ENCODE measurements at places on chromosomes 3 and 15. TPM values are rescaled to one million over a fixed set of nuclear protein-coding genes. Genes with fewer than 3 reads are reported as not detected.

- no peaks in the 10 kb centered on the region for H3K36me3 ChIP-seq
- no peak overlapping the region for H3K4me3 ChIP-seq
- H3K27me3 ChIP-seq, result no peaks in the 10 kb centered on the region
- no peak for DNase-seq
Measured at GRCh38 chr15:68528626-68529290, 50.0 kb upstream of the CORO2B start.

DNA sequence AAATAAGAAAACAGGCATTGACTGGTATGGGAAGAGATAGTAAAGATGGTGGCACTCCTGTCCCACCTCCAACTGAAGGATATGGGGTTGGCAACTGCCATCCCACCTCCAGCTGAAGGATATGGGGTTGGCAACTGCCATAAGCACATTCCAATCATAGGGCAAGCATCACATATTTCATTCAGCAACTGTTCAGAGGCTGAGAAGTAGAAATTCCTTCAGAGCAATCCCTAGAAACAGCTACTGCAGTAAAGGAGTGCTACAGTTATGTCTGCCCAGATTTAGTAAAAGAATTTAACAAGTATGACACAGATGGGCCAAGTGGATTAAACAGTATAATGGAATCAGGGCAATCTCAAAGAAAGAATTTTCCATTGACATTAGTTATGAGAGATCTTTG, 156.8 kb downstream of the IMPG2 start:
- DNase-seq, result no peak
- no peak overlapping the region for H3K27ac ChIP-seq
- H3K4me1 ChIP-seq, result no peaks in the 10 kb centered on the region
- no peaks in the 10 kb centered on the region for H3K36me3 ChIP-seq

DNA sequence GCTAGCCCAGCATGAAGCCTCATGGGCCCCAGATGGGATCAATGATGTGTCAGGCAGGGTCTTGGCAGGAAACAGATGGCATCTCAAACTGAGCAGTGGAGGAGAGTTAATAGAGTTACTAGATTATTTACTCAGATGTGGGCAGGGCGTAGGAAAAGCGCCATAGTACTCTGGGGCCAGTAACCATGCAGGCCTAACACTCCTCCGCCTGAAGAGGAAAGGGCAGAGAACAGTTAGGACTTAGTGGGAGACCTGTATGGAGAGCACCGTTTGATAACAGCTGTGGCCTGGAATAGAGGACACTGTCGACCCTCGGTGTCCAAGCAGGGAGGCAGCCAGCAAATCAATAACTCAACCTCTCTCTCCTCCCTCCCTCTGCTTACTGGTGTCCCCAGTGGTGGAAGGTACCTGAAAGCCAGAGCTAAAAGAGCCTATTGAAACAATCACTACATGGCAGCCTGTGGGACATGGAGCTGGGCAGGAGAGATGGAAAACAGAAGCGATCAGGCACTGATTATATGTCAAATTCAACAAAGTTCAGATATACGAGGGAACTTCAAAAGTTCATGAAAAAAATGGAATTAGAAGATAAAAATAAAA, 111.4 kb upstream of the CCNL1 start:
- no peaks in the 10 kb centered on the region for H3K4me1 ChIP-seq
- H3K27ac ChIP-seq, result no peak overlapping the region
- DNase-seq, result no peak
- H3K36me3 ChIP-seq, result no peaks in the 10 kb centered on the region
- H3K4me3 ChIP-seq, result no peak overlapping the region

DNA sequence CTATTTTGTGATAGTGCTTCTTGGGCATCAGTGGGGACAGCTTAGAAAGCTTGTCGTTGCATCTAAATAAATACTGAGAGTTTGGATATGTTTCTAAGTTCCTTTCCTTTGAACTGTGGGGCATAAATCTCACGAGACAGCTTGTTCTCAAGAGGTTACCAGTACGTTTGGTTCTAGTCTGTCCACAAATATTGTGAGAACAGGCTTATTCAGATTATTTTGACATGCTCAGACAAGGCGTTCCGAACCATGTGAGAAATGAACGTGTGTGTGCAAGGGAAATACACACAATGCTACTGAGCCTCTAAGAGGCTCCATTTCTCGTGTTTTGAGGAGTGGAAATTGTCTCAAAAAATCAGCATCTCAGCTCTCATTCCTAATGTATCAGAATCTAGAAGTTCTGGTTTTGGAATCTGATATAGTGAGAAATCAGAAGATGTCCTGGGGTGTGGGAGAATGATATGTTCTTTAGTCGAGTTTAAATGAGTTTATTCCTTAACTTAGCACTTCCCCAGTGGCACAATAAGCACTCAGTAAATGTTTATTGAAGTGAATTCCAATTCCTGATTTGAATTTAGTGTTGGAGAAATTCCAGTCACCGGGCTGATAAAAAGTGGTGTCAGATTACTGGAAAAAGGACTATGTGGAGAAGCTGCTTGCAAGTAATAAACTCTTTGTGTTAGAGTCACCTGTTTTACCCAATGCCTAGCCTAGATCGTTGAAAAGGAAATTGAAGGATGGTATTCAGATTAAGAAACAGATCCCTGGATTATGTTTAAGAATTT, 481.5 kb downstream of the LPP start:
- H3K27ac ChIP-seq, result no peak overlapping the region
- no peaks in the 10 kb centered on the region for H3K27me3 ChIP-seq
- no peak for DNase-seq
- no peaks in the 10 kb centered on the region for H3K4me1 ChIP-seq
- H3K4me3 ChIP-seq, result no peak overlapping the region

GRCh38 chr15:57112178-57112577, 193.7 kb downstream of the TCF12 start:
- no peaks in the 10 kb centered on the region for H3K27me3 ChIP-seq
- H3K4me1 ChIP-seq, result no peaks in the 10 kb centered on the region
- H3K27ac ChIP-seq, result no peak overlapping the region
- DNase-seq, result no peak

The TMCO5A gene
- polyA plus RNA-seq, result not detected

Measured in spleen (tissue), 13 donors.